Astrocyte of the spinal cord (primary cell): ENCODE measurements at places on chromosomes 12 and 14.
A peak's percentile ranks its signal among the peaks of the same experiment; 100 is the strongest.

DNA sequence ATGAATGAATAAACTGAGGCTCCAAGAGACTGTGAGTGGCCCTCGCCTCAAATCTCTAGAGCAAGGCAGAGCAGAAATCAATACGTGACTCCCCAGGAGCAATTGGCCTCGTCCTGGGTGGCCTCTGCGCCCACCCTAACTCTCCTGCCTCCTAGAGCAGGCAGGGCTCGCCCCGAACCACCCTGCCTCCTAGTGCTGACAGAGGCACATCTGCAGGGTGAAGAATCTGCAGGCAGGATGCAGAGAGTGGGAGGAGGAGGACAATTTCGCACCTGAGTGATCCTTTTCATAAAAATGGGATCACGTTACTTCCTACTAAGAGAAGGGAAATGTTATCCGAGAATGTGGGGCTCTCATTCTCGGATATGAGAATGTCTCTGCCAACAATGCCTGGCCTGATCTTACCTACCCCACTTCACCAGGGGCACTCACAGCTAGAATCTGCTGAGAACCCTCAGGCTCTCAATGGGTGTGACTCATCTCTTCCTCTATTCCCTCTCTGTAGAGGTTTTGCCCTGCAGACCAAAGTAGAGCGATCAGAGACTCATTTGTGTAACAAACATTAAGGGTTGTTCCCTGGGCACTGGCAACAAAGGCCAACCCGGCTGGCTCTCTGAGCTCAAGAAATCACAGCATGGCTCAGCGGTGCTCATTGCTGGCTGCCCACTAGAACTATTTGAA, 61.7 kb upstream of the BCL2L14 start:
- DNase-seq = peak; percentile 92

DNA sequence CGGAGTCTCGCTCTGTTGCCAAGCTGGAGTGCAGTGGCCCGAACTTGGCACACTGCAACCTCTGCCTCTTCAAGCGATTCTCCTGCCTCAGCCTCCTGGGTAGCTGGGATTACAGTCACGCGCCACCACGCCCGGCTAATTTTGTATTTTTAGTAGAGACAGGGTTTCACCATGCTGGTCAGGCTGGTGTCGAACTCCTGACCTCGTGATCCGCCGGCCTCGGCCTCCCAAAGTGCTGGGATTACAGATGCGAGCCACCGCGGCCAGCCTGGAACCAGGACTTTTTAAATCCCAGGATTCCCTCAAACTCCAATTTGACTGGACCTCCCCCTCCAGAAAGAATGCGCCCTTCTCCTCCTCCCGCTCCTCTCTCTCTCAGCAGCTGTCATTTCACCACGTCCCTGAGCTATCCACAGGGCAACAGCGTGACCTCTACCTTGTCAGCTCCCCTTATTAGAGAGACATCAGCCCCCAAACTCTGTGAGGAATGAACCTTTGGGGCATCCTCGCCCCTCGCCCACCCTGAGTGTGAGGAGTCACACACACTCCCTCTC, 2.0 kb downstream of the ESYT1 start:
- no peak for DNase-seq

- no peak for DNase-seq
Observed at GRCh38 chr12:85190728-85191127, 89.3 kb upstream of the ALX1 start.

GRCh38 chr12:6310771-6311610, 509 bp downstream of the PLEKHG6 start:
- DNase-seq = no peak

DNA sequence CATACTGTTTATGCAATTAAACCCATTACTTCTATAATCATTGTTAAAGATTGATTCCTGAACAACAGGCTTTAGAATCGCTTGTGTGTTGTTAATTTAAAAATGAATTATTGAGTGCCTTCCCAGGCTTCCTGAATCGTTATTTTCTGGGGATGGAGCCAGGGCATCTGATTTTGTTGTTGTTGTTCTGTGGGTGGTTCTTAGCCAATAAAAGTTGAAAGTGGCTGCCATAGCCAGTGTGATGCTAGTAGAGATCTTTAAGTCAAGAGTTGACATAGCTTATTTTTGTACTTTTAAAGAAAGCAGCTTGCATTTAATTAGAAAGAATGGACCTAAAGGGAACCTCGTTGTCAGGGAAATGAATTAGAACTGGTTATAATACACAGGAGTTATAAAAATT, 6.4 kb downstream of the GOLGA5 start:
- DNase-seq = no peak

GRCh38 chr12:57899010-57899662, 42.2 kb upstream of the ATP23 start:
- peak; percentile 64 for DNase-seq

- DNase-seq = peak; percentile 83
Observed at GRCh38 chr14:38357557-38357956, 101.7 kb upstream of the CLEC14A start.

- no peak for DNase-seq
Observed at GRCh38 chr12:28453686-28454085, 263.4 kb downstream of the CCDC91 start.

- DNase-seq = no peak
Observed at GRCh38 chr12:5884285-5884684, 60.8 kb downstream of the ANO2 start.

DNA sequence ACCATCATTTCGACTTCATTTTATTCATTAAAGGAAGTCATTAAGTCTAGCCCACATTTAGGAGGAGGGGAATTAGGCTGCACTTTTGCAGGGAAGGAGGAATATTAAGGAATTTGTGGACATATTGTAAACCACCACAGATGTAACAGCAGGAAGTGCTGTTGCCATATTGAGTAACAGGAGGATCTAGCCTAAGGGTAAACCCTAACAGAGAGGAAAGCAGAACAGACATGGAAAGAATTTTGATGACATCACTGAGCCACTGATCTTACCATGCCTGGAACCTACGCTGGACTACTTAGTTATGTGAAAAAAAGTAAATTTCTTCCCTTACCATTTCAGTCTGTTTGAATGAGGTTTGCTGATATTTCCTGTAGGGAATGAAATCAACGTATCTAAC, 100.7 kb upstream of the ATF7IP start:
- DNase-seq = no peak

DNA sequence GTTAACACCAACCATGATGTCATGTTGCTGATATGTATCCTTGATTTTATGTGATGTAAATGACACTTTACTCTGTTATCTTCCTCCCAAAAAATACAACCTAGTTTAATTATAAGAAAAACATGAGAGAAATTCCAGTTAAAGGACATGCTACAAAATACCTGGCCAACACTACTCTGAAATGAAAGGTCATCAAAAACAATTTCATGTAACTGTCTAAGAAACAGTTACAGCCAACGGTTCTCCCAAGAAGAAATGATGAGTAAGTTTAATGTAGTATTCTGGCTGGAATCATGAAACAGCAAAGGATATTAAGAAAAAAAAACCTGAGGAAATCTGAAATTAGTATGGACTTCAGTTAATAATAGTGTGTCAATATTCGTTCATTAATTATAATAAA, 653.3 kb upstream of the FOXG1 start:
- no peak for DNase-seq

DNA sequence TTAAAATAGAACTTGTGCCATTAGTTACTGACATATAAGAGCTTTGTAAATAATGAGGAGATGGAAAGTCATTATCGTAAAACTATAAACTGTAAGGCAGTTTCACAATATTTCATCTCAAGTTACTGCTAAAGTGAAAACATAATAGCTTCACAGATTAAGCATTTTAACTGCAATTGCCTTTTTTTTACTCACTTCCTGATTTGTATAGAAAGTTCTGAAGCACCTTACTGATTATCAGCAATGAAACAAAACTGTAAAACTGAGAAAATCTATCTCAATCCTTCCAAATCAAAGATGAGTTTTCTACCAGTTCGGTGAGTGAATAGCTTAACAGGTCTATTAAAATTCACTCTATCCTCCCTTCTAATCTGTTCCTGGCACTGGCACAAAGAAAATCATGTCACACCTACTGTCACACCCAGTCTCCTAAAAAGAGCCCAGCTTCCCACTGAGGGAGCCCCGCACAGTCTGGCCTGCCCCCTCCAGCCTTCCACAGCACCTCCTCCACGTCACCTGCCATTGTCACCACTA, 161.4 kb upstream of the ABCD2 start:
- no peak for DNase-seq

GRCh38 chr12:113214895-113215400, 6.3 kb upstream of the TPCN1 start:
- peak; percentile 97 for DNase-seq

DNA sequence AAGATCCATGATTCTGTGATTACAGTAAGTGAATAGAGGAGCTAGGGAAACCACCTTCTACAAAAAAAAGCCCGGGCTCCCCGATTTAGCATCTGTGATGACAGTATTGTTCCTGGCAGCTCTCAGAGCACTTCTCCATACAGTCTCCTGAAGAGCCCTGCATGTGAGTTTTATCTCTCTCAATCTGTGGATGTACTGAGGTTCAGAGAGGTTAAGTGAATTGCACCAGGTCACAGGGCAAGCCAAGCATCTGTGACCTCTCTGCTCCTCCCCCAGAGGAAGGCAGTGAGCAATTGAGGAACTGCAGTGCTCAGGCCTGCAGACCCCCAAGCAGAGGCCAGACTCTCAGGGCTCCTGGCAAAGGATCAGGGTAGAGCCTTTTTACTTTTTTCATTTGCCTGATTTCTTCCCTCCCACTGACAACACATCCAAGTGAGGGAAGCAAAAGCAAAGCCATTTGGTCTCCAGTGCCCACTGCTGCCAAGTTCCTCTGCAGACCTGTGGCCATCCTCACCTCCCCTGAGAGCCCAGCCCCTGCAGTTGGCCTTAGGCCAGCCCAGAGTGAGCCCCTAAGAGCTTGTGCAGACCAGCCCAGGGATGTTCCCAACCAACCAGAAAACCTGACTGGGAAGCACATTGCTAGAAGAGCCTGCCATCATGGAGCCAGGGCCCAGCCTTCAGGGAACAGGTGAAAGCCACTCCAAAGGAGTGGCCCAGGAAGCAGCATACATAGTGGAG, 47.6 kb upstream of the PNMA1 start:
- DNase-seq = no peak
